ENCODE measurements at places on chromosomes 5 and 9.

DNA sequence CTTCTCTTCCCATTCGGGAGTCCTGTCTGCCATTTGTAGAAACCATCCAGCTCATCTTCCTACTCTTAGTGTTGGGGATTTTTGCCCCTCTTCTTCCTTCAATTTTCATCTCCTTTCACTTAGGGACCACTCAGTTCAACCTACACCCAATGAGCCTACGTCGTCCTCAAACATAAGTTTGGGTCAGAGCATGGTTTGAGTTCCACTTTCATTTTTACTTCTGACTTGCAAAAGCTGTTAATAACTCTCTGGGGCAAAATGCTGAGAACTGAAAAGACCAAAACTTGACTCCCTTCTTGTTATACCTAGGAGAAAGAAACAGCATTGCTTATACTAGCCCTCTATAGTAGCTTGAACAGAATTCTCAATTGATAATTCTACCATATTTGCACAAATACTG, 381.5 kb upstream of the MPDZ start:
- no peak for DNase-seq

DNA sequence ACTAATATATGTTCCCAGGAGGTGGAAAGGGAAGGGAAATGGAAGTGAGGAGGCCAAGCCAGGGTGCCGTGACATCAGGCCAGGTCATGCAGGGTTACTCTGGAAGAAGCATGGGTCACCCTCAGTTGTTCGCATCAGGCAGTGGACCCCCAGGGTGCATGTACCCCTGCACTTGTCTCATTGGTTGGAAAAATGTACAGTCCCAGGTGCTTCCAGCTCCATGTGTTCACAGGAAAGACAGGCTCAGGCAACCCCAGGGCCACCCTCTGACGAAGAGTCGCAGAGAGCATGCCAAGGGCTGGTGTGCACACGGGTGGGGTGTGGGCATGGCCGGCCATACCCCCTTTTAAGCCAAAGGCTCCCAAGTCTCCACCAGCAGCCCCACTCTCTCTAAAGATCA, 208.9 kb downstream of the AOPEP start:
- no peak for DNase-seq

DNA sequence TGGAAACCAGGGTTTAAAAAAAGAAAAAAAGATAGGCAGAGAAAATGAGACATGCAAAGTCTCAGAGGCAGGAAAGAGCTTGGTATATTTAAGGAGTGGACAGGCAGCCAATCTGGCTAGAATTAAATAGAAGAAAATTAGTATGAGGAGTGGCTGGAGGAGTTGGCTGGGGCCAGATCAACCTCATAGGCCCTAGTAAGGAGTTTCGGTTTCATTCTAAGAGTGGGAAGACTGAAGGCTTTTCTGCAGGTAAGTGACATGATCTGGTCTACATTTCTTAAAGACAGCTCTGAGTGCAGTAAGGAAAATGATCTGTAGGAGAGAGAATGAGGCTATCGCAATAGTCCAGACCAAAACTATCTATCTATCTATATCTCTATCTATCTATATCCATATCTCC, 27.5 kb downstream of the ADRB2 start:
- no peak for DNase-seq

- no peak for DNase-seq
Measured at GRCh38 chr9:110744715-110745384, 76.3 kb downstream of the MUSK start.

- no peak for DNase-seq
Measured at GRCh38 chr9:92749071-92749933, 15.3 kb downstream of the BICD2 start.

DNA sequence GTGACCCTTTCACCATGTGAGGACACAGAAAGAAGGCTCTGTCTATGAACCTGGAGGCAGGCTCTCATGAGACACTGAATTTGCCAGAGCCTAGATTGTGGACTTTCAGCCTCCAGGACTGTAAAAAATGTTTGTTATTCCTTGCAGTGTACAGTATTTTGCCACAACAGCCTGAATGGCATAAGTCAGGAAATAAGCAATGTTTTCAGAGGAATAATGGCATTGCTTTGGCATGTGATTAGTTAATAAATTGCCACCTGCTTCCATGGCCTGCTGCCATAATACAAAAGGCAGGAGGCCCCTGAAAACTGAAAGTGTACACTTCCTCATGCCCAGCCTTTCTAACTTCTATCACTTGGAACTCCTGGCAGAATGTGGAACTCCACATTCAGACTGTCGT, 408.1 kb downstream of the GADD45G start:
- no peak for DNase-seq

- DNase-seq: no peak
Measured at GRCh38 chr5:133701871-133702270, 89.5 kb upstream of the FSTL4 start.

DNA sequence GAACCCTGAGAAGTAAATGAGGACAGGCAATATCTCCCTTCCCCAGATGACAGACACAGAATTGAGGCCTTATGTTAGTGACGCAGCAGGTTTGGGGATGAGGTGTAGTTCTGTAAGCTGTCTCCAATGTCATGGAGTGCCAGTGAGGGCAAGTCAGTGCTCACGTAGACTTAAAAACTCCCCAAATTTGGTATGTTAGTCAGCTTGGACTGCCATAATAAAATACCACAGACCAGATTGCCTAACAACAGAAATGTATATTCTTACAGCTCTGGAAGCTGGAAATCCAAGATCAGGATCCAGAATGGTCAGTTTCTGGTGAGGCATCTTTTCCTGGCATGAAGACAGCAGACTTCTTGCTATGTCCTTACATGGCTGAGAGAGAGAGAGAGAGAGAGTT, 14.9 kb downstream of the FOXI1 start:
- DNase-seq: no peak

GRCh38 chr5:171841984-171842776, 56.6 kb downstream of the SMIM23 start:
- DNase-seq: no peak

- DNase-seq: no peak
Measured at GRCh38 chr9:69093471-69094103, 58.0 kb downstream of the FXN start.

- no peak for DNase-seq
Measured at GRCh38 chr5:73856997-73857396, 231.0 kb downstream of the ARHGEF28 start.

- DNase-seq: no peak
Measured at GRCh38 chr9:123318961-123319421, 37.0 kb upstream of the CRB2 start.

DNA sequence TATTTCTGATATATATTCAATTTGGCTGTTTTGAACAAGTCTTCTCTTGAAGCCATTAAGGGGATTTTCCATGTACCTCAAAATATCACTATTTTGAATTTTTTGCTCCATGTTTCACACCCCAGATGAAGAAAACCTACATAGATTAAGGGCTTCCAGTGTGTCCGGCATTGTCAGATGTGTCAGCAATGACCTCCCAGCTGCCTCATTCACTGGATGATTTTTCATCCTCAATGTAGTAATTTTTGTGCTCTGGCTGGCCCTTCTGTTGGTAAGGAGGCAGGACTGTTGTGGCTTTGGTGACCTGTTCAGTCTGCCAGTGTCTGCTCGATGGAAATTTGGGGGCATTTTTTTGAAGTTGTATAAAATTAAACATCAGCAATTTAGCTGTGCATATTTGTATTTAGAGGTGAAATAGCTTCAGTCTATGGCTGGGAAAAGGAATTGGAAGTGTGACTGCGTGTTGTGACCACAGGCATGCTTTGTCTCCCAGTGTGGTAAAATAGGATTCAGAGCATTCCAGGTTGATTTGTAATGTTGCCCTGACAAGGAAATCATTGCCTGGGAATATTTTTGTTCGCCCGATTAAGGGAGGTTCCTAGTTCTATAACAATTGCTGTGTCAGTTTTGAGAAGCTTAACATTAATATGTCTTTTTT, 312.4 kb downstream of the ARHGEF28 start:
- no peak for DNase-seq

- DNase-seq: no peak
Measured at GRCh38 chr9:25094518-25094917, 548.8 kb upstream of the IZUMO3 start.

GRCh38 chr5:10856683-10857337, 95.8 kb upstream of the DAP start:
- DNase-seq: no peak

- no peak for DNase-seq
Measured at GRCh38 chr5:155540000-155540595, 526.5 kb downstream of the KIF4B start.

GRCh38 chr5:172683645-172684471, 42.8 kb downstream of the NEURL1B start:
- DNase-seq: peak; percentile 8

DNA sequence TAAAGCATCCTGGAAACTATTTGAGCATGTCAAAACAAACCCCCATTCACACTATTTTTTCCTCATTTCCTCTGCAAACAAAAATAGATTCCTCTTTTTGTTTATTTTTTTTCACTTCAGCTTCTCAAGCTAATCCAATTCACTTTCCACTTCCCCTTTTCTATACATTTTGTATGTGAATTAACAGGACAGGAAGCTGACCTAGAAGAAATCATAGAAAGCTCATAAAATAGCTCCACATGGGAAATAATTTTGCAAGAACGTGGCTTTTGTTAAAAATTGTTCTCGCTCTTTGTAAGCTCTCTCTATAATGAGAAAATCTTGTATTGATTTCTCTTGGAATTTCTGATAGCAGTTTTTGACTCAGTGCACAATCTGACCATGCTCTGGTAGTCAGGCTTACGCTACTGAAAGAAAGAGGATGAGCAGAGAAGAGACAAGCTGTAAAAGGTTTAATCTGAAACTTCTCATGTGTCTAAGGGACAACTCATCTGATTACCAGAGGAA, 215.8 kb downstream of the ADAMTS12 start:
- DNase-seq: no peak

- no peak for DNase-seq
Measured at GRCh38 chr5:174895360-174895759, 171.0 kb downstream of the MSX2 start.

- DNase-seq: no peak
Measured at GRCh38 chr5:177598477-177598876, 1.5 kb upstream of the B4GALT7 start.

GRCh38 chr9:106588626-106589025, 274.3 kb upstream of the ZNF462 start:
- DNase-seq: no peak

GRCh38 chr5:142939884-142940283, 169.7 kb downstream of the ARHGAP26 start:
- DNase-seq: no peak
